IPS DF 19.7 (cell line): ENCODE measurements at places on chromosomes 5 and 9.

- DNase-seq: no peak
Measured at GRCh38 chr9:87498046-87498810, 561 bp downstream of the DAPK1 start.

DNA sequence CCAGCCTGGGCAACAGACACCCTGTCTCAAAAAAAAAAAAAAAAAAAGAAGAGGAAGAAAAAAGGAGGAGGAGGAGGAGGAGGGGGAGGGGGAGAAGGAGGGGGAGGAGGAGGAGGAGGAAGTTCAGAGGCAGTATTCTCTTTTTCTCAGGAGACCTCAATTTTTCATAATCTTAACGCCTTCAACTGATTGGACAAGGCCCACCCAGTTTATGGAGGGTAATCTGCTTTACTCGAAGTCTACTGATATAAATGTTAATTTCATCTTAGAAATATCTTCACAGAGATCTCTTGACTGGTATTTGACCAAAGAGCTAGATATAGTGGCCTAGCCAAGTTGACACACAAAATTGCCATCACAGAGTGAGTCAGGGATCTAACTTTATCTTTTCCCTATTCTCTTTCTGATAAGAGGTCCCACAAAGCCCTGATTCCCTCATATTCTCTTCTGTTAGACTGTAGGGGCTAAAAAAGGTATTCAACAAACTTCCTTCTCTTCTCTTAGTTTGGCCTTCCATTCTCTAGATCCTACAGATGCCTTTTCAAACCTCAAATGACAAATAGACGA, 115.5 kb upstream of the ABCA1 start:
- DNase-seq: no peak

- no peak for DNase-seq
Measured at GRCh38 chr5:83397658-83398057, 73.9 kb upstream of the VCAN start.

GRCh38 chr9:83920469-83920926, 734 bp downstream of the KIF27 start:
- DNase-seq: no peak

GRCh38 chr9:16627967-16628366, 242.5 kb downstream of the BNC2 start:
- no peak for DNase-seq

DNA sequence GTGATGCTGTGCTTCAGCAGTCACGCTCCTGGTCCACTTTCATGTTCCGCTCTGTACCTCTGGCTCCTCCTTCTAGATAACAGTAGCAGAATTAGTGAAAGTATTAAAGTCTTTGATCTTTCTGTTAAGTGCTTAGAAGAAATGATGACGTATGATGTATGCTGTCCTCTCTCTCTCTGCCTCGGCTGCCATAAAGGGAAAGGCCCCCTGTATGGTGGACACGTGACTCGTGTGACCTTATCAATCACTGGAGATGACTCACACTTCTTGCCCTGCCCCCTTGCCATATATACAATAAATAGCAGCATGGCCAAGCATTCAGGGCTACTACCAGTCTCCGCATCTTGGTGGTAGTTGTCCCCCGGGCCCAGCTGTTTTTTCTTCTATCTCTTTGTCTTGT, 100.3 kb downstream of the SYK start:
- DNase-seq: no peak

- no peak for DNase-seq
Measured at GRCh38 chr9:107635101-107635802, 145.7 kb upstream of the KLF4 start.

DNA sequence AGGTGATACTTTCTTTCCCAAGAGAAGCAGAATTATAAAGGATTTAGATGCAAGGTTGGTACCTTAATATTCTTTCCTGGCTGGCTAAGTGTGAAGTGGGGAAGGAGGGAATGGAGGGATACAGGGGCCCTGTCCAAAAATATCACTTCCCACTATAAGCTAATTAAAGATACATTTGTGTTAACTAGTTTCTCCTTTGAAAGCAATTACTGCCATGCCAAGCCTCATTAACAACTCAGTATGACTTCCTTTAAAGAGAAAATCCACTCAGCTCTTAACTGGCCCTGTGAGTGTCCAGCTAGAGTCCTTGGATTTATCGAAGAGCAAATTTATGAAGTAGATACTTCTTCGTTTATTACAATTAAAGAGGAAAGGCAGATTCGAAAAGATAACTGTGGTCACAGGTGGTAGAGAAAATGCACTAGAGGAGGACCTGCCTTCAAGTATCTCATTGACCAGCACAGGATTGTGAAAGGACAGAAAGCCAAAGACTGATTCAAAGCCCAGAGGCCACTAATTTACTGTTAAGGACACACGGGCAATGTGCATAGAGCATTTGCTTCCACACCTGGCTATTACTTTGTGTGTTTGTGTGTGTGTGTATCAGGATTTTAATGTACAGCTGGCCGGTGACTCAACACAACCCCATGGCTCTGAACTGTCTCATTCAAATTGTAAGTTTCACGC, 11.2 kb upstream of the GLDC start:
- no peak for DNase-seq

- no peak for DNase-seq
Measured at GRCh38 chr5:145105384-145105783, 729.8 kb downstream of the PRELID2 start.

DNA sequence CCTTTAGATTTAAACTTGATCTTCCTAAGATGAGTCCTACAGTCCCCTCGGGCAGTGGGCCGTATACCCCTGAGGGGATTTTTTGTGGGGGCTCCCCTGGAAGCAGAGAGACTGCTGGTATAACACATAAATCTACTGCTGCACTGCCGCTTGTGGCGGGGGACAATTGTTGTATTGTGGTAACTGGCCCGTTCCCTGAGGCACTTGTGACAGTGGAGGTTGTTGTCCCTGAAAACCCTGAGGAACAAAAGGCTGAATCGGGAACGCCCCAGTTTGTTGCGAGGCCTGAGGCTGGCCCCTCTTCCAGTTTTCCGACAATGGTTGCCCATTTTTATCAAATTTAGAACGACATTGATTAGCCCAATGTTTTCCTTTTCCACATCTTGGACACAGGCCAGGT, 4.7 kb upstream of the TMEM141 start:
- DNase-seq: no peak

GRCh38 chr5:95375591-95375990, 15.6 kb upstream of the FAM81B start:
- no peak for DNase-seq

DNA sequence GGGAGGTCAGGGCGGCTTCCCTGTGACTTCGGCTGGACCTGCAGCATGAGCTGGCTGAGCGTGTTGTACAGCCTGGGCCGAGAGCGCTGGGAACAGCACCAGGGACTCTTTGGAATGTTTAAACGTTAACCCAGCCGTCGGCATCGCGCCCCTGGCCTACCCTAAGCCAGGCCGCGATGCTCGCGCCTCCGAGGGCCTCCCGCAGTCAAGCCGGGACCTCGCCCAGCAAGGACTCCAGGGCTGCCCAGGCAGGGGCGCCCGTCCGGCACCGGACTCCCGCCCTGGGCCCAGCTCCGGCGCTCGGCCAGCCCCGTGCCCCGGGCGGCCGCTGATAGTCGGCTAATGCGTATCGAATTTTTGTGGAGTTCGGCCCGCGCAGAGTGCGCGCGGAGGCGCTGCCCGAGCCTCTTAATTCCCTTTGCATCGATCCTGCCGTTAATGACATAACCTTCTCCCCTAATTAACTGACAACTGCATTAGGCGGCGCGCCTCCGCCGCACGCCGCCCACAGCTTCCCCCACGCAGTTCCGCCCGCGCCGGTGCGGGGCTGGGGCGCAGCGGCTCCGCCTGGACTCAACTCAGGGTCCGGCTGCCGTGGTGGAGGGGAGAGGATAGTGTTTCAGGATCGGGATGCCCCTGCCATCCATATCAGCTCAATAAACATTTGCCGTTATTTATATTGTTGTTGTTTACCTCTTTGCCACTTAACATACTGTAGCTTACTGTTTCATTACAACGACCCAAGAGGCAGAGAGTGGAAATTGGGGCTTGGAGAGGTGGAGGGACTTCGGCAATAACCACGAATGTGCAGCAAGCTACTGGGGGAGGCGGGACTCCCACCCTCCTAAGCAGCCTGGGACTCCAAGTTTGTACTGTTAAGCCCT, 28.8 kb upstream of the CDC23 start:
- DNase-seq: no peak

DNA sequence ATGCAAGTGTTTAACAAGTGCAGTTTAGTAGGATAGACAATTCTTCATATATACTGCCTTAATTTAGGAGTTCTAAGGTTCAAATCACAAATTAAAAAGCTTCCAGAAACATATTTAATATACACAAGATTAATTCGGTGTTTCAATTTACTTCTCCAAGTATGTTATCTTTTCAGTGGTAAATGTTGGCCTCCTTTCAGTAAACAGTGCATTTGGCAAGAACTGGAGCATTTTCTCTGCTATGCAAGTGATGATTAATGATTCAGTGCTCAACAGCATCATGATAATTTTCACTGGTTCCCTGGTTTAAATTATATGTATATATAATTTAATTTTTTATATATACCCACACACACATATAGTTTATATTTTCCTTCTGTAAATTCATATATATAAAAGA, 541.7 kb downstream of the EFNA5 start:
- no peak for DNase-seq

DNA sequence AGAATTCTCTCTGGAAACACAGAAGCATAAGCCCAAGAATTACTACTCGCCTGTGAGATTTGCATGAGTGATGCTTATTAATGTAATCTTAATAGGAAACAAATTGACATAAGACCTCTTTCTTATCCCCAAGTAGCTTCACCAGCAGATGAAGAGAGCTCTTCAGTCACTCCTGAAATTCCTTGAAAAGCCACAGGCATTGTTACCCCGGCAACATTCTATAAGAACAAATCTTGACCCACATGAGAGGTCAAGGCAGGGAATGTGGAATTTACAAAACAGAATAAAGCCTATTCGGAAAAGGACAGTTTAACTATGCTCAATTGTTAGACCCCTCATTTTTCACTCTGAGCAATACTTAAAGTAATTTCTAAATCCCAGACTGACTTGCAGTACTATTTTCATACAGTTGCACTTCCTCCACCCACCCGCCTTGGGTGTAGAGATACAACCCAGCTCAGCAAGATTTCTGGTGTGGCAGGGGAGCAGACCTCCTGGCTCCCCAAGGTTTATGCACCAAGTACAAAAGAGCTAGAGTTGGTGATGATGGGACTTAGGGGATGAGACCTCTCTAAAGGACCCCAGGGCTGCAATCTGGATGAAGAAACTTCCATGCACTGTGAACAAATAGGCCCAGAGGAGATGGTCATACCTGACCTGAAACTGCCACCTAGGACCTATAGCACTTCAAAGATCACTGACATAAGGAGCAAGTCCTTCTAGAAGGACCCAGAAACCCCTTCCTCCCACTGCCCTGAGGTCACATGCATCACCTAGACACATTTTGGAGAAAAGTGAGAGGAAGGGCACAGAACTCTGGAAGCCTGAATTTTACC, 242.1 kb downstream of the ZNF608 start:
- no peak for DNase-seq

DNA sequence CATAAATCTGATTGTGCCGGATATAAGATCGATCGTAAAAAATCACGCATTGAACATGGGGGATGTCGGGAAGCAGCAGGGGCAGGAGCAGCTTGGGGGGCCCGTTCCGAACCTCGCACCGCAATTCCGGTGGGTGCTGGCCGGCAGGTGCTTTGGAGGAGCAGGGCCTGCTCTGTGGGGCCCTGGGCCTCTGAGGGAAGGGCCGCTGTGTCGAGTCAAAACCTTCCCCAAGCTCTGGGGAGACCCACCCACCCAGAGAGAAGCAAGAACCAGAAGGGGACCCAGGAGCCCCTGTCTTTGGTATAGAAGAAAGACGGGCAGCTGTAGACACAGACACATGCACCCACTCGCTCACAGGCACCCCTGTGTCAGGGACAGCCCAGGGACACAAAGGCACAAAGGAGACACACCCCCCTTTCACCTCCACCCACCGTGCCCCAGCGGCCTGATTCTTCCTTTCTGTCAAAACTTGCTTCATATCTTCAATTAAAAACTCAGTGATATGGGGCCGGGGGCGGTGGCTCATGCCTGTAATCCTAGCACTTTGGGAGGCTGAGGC, 49.4 kb upstream of the ZBTB43 start:
- no peak for DNase-seq

DNA sequence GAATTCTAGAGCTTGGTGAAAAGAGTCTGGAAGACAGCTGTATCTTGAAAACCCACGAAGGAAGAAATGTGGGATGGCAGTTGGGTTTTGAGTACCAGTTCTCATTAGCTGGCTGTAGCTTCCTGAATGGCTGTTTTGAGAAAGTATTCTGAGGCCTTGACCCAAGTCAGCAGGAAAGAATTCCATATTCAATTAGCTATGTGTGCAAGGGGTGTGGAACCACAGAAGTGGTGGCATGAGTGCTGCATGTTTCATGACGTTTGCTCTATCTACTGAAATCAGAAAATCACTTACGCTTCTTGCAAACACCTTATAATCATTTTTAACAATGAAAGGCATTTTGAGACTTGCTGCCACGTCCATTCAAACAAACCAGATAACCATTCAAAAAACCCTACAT, 69.1 kb downstream of the TRPM3 start:
- DNase-seq: no peak

- DNase-seq: no peak
Measured at GRCh38 chr5:58074222-58074621, 385.7 kb downstream of the PLK2 start.

DNA sequence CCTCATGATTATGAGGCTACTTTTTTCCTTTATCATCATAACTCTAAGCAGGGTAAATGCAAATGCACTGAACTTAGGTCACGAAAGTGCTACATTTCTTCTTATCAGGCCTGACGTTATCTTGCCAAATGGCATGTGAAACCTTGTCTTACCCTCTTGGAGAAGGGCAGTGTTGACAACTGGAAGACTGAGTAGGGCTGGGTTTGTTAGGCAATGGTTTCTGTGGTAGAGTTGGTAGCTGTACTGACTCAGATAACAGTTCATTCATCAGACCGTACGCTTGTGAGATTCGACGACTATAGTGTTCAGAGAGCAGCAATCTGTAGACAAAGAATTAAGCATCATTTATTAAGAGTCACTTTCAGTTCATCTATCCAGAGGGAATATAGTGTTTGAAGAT, 127.7 kb downstream of the CPLANE1 start:
- DNase-seq: no peak

GRCh38 chr9:86275962-86276361, 6.4 kb downstream of the ISCA1 start:
- DNase-seq: no peak

GRCh38 chr5:54171645-54172384, 138.6 kb downstream of the ARL15 start:
- no peak for DNase-seq

- DNase-seq: peak; percentile 42
Measured at GRCh38 chr5:68962757-68963484, 130.9 kb upstream of the SLC30A5 start.

- no peak for DNase-seq
Measured at GRCh38 chr5:39517800-39518199, 93.0 kb upstream of the DAB2 start.

- no peak for DNase-seq
Measured at GRCh38 chr9:81591791-81592190, 97.6 kb downstream of the TLE1 start.

GRCh38 chr5:138985683-138986082, 110.5 kb upstream of the LRRTM2 start:
- DNase-seq: no peak

GRCh38 chr5:133203317-133204305, 151.8 kb downstream of the HSPA4 start:
- DNase-seq: no peak
